Activated T-helper 1 cell treated with anti-CD3 and anti-CD28 coated beads, Interleukin-12 subunit alpha, Interleukin-12 subunit beta, Interleukin-2, Interleukin-4 antibody, amounts not matched to agents 30 ng/mL and 10 ng/mL and 1 ng/mL, durations not matched to agents 14 hours and 24 hours and 36 hours (primary cell): ENCODE measurements at places on chromosomes 11 and 22.

GRCh38 chr22:29377979-29378378 lies 10.4 kb downstream of the AP1B1 start:
- no peak for DNase-seq

- no peak for DNase-seq
Measured at GRCh38 chr11:6817694-6818093, 18.2 kb upstream of the OR6A2 start.

- DNase-seq, result no peak
Measured at GRCh38 chr22:23035557-23036277, 34.6 kb upstream of the GNAZ start.

DNA sequence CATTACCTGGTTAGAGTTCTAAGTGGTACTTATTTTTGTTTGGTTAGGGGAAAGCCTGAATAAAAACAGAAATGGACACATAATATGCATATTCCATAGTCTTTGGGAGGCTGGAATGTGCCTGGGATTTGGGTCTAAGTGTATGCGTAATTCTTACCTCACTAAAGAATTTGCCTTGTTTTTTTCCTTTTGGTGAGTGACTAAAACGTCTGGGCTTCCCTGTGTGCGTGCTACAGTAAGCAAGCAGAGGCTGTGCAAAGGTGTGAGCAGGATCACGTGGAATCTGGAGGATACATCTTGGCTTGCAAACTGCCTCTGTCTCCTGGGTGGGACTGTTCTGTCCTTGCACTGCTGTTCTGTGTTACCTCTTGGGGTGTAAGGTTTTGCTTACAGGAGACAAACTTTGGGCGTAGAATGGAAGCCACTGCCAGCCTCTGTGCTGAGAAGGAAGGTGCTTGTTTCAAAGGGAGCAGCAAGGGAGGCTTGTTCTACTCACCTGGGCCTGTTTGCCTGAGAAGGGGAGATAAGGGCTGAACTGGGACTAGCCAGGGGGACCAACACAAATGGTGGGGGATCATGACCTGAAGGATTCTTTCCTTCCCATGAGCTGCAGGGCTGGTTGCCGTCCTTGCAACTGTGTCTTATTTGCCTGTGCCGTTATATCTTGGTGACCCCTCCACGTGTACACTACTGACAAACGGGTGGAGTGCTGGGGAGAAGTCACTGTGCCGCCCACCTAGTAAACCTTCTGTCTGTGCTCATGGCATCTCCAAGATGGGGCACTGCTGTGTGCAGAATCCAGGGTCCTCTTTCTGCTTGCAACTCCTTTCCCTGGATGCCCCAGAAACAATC lies 4.5 kb downstream of the NEAT1 start:
- DNase-seq, result no peak

GRCh38 chr11:126654886-126655806 lies 299.7 kb downstream of the ST3GAL4 start:
- DNase-seq, result no peak
